Keratinocyte (primary cell): ENCODE measurements at places on chromosomes 4 and X. TPM values are rescaled to one million over a fixed set of nuclear protein-coding genes. Genes with fewer than 3 reads are reported as not detected.

- no peaks in the 10 kb centered on the region for H3K27me3 ChIP-seq
- no peak overlapping the region for H3K4me3 ChIP-seq
- peaks cover 8% of the 10 kb centered on the region for H3K4me1 ChIP-seq
- no peak for DNase-seq
- no peaks in the 10 kb centered on the region for H3K36me3 ChIP-seq
Observed at GRCh38 chr4:44544158-44544557, 95.5 kb upstream of the KCTD8 start.

- DNase-seq: no peak
- no peak overlapping the region for H3K27ac ChIP-seq
- H3K4me1 ChIP-seq: peaks cover 14% of the 10 kb centered on the region
- no peaks in the 10 kb centered on the region for H3K27me3 ChIP-seq
- no peak overlapping the region for H3K4me3 ChIP-seq
- H3K36me3 ChIP-seq: peaks cover 17% of the 10 kb centered on the region
Observed at GRCh38 chr4:1237981-1238675, 10.8 kb downstream of the CTBP1 start.

Gene ETDB
- polyA plus RNA-seq: not detected in 3 replicates

DNA sequence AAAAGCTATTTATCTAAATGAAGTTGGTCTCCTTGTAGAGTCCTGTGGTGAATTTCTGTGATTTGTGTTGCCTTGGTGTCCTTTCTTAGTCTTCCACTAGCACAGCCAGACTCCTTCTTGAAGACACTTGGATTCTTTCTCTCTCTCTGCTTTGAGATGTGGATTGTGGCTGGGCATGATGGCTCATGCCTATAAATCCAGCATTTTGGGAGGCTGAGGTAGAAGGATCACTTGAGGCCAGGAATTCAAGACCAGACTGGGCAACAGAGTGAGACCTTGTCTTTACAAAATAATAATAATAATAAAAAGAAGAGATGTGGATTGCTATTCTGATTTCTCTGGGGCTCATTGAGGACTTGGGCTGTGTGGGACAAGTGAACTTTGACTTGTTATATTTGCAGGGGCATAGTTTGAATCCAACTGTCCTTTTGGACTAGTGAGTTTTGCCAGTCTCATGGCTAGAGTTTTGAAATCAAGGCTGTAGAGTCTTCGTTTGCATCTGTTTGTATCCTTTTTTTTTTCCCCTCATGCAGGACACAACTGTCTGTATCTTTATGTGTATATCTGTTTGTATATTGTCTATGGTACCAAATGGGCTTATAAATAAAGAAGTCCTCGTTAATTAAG lies 11.1 kb upstream of the SMIM14 start:
- H3K27ac ChIP-seq: no peak overlapping the region
- DNase-seq: no peak
- no peaks in the 10 kb centered on the region for H3K4me1 ChIP-seq
- H3K36me3 ChIP-seq: no peaks in the 10 kb centered on the region
- H3K27me3 ChIP-seq: no peaks in the 10 kb centered on the region

DNA sequence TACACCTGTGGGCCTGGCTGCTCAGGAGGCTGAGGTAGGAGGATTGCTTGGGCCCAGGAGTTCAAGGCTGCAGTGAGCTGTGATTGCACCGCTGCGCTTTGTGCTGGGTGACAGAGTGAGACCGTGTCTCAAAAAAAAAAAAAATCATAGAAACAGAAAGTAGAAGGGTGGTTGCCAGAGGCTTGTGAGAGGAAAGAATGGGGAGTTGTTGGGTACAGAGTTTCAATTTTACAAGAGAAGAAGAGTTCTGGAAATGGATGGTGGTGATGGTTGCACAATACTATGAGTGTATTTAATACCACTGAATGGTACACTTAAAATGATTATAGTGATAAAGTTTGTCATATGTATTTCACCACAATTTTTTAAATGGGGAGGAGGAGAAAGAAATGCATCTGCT lies 10.2 kb upstream of the GLOD5 start:
- no peaks in the 10 kb centered on the region for H3K36me3 ChIP-seq
- no peaks in the 10 kb centered on the region for H3K4me1 ChIP-seq
- H3K4me3 ChIP-seq: no peak overlapping the region
- H3K27ac ChIP-seq: no peak overlapping the region
- H3K27me3 ChIP-seq: no peaks in the 10 kb centered on the region

Gene FAT4
- 0.77 to 2.7 TPM (median 1.6 TPM) in 3 replicates for polyA plus RNA-seq

- H3K27me3 ChIP-seq: no peaks in the 10 kb centered on the region
- DNase-seq: peak; percentile 68
- peaks cover 29% of the 10 kb centered on the region for H3K4me1 ChIP-seq
- H3K36me3 ChIP-seq: no peaks in the 10 kb centered on the region
- H3K27ac ChIP-seq: peak overlapping the region; percentile 86
- H3K4me3 ChIP-seq: no peak overlapping the region
Observed at GRCh38 chrX:13487731-13488505, 81.5 kb upstream of the EGFL6 start.

Gene MAP9
- polyA plus RNA-seq: 4.7 to 7.4 TPM (median 5.6 TPM) in 3 replicates
